ENCODE measurements at places on chromosomes 16 and 17.
A peak's percentile ranks its signal among the peaks of the same experiment; 100 is the strongest.

DNA sequence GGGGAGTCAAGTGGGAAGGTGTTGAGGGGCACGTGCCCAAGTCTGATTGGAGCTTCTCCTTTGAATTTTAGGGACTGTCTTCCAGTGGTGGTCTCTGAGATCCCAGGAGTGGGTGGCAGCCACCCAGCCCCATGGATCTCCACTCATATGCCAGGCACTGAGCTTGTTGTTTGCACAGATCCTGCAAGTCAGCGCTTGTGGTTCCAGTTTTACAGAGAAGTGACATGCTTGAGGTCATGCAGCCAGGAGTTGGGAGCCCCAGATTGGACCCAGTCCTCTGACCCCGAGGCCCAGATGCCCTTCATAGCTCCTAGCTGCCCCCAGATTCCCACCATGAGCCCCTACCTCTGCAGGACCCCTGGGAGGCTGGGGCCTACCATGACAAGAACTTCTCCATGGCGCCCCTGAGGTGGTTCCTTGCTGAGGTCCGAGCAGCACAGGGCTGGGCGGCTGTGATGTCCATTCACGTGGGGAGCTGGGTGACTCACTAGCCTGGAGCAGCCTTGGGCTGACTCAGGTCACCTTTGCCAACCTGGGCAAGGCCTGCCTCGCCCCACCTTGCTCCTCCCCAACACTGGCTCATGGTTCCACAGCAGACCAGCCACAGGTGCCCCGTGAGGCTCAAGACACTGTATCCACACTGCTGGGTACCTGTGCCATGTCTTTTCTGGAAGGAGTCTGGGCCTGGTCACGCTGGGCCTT, 47.4 kb downstream of the RAI1 start:
- DNase-seq = no peak

- DNase-seq = no peak
Observed at GRCh38 chr17:35907691-35908090, 22.9 kb downstream of the RDM1 start.

GRCh38 chr17:49853470-49854015, 5.7 kb upstream of the TAC4 start:
- DNase-seq = no peak

DNA sequence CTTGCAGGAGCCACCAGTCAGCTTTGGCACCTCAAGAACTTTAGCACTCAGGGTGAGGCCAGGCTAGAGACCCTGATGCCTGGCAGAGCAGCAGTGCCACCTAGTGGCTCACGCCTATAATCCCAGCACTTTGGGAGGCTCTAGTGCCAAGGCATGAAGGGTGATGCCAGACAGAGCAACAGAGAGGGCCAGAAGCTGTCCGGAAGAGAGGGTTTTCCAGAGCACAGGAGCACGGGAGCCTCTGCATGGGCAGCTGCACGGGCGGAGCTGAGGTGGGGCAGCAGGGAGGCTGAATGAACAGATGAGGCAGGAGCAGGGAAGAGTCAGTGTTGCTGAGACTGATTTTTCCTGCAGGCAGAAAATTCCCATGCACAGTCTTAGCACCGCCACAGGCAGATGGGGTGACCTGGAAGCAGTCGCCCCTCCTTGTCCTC, 38.9 kb downstream of the MYH3 start:
- peak; percentile 87 for DNase-seq

Measured in H7 (cell line).